Chondrocyte (in vitro differentiated cells): ENCODE measurements at places on chromosomes 5 and 9.

DNA sequence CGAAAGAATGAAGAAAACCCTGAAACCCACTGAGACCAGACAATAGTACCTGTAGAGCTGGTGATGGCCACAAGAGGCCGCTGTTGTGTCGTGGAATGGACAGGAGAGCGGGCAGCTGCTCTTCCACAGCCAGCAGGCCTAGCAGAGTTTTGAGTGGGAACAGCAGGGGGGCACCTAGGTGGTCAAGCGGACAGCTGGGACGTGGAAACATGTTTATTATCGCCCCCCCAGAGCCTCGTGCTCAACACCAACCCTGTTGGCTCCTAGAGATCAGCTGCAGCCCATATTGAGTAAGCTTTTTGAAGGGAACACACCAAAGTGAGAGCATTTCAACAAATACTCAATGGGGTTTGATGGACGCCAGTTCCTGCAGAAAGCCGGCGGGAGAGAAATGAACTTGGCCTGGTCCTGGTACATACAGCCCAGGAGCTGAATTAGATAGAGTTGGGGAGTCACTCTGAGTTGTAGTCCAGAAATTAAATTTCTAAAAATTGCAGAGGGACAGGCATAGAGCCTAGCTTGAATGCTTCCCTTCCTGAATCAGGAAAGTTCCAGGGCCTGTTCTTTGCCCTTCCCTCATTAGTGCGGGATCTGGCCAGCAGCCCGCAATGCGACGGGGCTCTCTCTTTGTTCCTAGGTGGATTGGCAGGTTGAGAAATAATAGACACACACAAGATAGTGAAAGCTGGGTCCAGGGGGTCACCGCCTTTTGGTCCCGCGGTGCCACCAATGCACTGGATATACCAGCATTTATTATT, 33.8 kb downstream of the MFAP3 start:
- no peak for DNase-seq

DNA sequence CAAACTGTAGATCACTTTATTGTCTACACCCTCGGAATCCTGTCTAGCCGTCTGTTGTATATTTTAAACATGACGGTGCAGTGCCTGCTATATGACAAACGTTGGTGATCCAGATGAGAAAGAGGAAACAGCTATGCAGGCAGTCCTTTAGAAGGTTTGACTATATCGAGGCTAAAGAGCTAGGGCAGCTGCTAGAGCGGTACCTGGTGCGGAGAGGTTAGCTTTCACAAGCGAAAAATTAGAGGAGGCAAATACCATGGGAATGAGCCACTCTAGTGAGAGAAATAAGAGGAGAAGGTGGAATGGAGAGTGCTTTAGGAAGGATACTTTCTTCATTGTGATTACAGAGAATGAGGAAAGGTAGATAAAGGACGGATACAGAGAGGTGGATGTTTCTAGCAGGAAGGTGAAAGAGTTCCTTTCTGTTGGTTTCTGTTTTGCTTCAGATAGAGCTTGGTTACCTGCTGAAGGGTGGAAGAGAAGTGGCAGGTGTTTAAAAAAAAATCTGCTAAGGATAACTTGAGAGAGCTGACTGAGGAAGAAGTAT, 959 bp upstream of the FBXL17 start:
- no peak for DNase-seq

GRCh38 chr5:42492974-42493373, 69.7 kb downstream of the GHR start:
- DNase-seq, result no peak

- DNase-seq, result no peak
Measured at GRCh38 chr5:118678746-118679145, 309.6 kb downstream of the DTWD2 start.

- DNase-seq, result peak; percentile 98
Measured at GRCh38 chr9:134551644-134552348, 89.8 kb upstream of the COL5A1 start.

DNA sequence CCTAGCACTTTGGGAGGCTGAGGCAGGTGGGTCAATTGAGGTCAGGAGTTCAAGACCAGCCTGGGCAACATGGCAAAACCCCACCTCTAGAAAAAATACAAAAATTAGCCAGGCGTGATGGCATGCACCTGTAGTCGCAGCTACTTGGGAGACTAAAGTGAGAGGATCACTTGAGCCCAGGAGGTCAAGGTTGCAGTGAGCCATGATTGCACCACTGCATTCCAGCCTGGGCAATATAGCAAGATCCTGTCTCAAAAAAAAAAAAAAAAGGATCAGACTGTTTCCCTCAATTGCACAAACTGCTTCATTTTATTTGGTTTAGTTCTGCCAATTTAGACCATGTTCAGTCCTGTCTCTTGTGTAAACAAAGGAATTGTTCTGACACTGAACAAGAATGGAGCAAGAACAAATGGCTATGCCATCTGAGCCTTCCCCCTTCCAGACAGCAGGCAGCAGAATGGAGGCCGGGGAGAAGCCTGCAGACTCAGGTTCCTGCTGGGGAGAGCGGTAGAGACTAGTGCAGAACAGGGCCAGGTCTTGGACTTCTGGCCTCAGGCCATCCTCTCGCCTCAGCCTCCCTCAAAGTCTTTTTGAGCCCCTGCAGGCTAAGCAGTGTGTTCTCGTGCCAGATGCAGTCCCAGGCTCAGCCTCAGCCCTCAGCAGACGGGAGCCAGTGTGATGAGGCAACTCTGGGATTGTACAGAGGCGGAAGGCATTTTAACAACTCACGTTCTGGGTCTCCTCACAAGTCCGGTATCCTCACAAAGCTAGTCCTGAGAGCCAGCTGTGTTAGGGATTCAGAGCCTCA, 18.2 kb downstream of the HNRNPH1 start:
- no peak for DNase-seq

DNA sequence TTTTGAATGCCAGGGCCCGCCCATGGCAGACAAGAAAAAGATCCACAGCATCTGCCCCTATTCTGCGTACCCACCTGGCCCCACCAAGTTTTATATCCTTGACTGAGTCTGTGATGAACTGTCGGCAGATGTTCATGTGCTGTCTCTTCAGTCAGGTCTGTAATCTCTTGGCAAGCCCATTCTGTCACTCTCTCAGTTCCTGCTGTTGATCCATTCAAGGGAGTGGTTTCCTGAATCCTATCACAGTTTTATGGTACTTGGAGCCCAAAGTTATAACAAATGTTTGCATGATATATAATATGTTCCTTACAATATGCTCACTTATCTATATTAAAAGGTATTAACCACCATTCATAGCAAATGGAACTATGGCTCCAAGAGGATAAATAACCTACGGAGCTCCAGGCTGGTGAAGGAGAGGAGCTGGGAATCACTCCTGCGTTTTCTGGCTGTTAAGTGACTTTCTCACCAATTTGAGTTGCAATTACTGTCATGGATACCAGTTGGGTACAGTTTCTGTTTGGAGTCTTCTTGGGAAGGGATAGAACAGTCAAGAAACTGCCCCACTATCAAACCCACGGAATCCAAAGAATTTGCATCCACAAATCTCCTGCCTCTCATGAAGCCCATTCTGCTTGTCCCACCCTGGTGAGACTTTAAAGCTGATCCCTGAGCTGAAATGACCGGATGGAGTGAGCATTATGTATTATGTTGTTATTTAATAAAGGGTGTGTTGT, 103.4 kb upstream of the SPRY4 start:
- DNase-seq, result no peak

DNA sequence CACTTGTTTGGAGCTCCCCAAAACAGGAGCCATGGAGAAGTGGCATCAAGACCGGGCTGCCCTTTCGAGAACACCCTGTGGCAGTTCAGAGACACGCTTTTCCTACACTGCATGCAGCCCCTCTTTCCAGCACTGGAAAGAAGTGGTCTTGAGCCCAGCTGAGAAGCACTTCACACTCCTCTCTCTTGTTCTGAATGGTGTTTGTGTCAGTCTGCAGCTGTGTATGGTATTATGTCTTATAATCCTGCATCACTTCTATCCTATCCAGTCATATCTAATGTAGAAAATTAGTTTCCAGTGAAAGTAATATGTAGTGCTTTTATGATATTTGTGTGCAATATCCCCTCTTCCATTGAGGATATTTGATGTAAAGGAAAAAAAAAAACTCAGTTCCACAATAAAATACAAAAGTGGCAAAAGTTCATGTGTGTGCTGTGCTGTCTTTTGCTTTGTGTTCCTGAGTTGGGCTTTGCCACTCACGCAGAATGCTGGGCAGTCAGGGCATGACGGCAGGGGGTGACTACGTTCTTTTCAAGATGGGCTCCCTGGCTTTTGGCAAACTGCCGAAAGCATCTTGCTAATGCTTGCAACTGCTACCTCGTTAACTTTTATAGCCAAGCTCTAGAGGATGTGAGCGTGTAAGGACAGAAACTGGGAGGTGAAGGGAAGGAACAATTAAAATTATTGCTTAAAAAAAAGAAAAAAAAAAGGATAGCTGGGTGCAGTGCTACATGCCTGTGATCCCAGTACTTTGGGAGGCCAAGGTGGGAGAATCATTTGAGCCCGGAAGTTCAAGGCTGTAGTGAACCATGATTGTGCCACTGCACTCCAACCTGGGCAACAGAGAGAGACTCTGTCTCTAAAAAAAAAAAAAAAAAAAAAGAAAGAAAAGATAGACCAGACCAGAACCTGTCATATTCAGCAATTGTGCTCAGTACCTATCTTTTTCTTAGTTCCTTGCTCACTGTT, 102.2 kb downstream of the MAP1B start:
- no peak for DNase-seq

DNA sequence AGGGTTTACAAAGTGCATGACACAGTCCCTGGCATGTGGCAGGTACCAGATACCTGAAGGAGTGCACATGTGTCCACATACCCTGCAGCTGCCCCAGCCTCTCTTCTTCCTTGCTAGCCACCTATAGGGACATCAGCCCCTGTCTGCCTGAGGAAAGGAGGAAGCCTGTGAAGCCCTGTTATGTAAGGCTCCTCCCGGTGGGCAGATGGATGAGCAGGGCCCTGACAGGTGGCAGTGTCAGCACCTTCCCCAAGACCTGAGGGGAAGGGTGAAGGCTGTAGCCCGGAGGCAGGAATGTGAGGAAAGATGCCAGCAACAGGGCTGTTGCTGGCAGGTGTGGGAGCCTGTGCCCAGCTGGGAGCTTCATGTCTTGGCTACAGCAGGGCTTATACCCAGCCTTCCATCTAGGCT, 21.7 kb downstream of the TCF7 start:
- DNase-seq, result peak; percentile 43
